ENCODE measurements at places on chromosomes 12 and 14.
A peak's percentile ranks its signal among the peaks of the same experiment; 100 is the strongest.

DNA sequence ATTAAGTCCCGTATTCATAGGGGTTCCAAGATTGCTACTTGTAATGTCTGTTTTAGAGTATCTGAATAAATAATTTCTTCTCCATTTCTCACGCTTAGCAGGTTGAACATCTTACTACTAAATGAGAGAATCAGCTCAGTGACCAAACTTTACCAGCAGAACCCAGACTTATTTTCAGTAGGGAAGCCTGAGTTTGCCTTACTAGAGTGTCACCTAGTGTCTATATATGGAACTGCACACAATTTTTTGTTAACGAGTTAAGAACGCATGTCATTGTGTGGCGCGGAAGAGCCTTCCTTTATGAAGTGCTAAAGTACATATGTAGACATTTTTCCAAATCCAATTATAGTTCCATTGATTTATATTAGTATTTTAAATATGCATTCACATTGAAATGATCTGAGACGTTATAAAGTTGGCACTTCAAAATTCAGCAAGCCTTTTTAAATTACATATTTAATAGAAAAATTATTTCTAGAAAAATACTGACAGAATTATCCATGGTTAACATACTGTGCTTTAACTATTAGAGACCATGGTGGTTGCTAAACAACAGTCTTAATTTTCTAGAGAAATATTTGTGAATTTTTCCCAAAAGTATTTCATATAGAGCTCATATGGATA lies 88.3 kb downstream of the RPS29 start:
- peak; percentile 52 for DNase-seq

DNA sequence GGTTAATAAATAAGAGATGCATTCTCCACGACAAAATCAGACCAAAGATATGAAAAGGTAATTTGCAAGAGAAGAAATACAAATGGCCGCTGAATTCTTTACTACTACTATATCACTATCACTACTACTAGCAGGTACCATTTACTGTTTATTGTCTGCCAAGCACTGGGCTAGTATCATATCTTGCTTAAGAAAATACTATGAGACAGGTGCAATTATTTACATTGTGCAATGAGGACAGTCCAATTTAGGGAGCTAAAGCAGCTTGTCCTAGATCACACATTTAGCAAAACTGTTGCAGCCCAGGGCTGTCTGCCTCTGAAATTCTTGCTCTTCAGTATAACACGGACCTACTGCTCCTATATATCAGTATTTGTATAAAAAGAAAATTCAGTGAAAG lies 52.8 kb downstream of the CRADD start:
- DNase-seq = no peak

DNA sequence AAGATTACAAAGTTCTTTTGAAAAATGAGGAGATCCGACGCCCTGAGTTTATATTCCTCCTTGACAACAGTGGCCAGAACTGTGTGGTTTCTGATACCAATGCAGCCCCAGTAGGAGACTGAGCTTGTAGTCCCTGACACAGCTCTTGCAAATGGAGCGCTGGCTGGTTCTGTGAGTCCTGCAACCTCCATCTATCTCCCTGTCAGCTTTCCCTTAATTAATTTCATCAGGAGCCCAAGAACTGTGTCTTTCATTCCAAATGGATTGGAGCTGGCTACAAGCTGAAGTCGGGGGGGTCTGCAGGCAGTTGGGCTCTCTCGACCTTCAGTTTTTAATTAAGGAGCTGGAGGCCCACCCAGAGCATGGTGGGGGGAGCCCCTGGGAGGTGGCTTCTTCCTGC lies 160.6 kb downstream of the ADGRD1 start:
- no peak for DNase-seq

GRCh38 chr12:52926596-52927234 lies 21.8 kb upstream of the KRT8 start:
- DNase-seq = no peak
